Renal cortex interstitium (tissue), 15 donors: ENCODE measurements at places on chromosomes 12 and 14.

GRCh38 chr12:59322473-59322872 is 273.4 kb upstream of the SLC16A7 start:
- DNase-seq = no peak

DNA sequence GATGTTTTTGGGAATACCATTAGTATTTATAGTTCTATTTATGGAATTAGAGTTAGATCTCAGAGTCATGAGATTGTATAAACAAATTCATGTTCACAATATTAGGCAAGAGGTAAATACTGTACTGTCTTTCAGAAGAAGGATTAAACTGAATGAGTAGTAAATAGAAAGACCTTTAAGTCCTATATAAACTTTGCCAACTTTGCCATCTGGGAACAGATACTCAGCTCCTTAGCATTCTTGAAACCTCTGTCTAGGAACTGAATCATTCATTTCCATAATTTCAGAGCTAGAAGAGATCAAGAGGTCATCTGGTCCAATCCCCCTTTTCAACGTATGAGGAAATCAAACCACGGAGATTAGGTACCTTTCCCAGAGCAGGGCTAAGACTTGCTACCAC is 141.1 kb downstream of the CAND1 start:
- DNase-seq = no peak

GRCh38 chr14:56324454-56324853 is 206.2 kb downstream of the PELI2 start:
- no peak for DNase-seq

GRCh38 chr14:92360651-92361370 is 37.8 kb downstream of the SLC24A4 start:
- DNase-seq = no peak

GRCh38 chr12:132489602-132490266 is at the start of gene FBRSL1:
Gene FBRSL1 (plus strand): TSS chr12:132490151.
- peak; percentile 63 for DNase-seq

GRCh38 chr12:128825835-128826234 is 2.1 kb upstream of the SLC15A4 start:
- DNase-seq = no peak
